ENCODE measurements at places on chromosomes 7 and 10. TPM values are rescaled to one million over a fixed set of nuclear protein-coding genes. Genes with fewer than 3 reads are reported as not detected.

- H3K36me3 ChIP-seq: no peaks in the 10 kb centered on the region
- no peak for DNase-seq
- H3K4me1 ChIP-seq: no peaks in the 10 kb centered on the region
- no peak overlapping the region for H3K4me3 ChIP-seq
- no peaks in the 10 kb centered on the region for H3K27me3 ChIP-seq
Observed at GRCh38 chr7:22487978-22488642, 11.9 kb downstream of the STEAP1B start.

- H3K27ac ChIP-seq: no peak overlapping the region
- H3K36me3 ChIP-seq: no peaks in the 10 kb centered on the region
- no peak for DNase-seq
- no peaks in the 10 kb centered on the region for H3K27me3 ChIP-seq
- H3K4me1 ChIP-seq: no peaks in the 10 kb centered on the region
- H3K4me3 ChIP-seq: no peak overlapping the region
Observed at GRCh38 chr10:64275001-64275400, 753.8 kb downstream of the REEP3 start.

GRCh38 chr7:82530361-82530760 lies 86.8 kb upstream of the CACNA2D1 start:
- no peaks in the 10 kb centered on the region for H3K36me3 ChIP-seq
- no peaks in the 10 kb centered on the region for H3K4me1 ChIP-seq
- H3K27me3 ChIP-seq: no peaks in the 10 kb centered on the region
- no peak overlapping the region for H3K4me3 ChIP-seq

GRCh38 chr7:41588341-41588740 lies 114.5 kb downstream of the INHBA start:
- no peaks in the 10 kb centered on the region for H3K4me1 ChIP-seq
- no peak for DNase-seq
- no peak overlapping the region for H3K27ac ChIP-seq
- no peaks in the 10 kb centered on the region for H3K36me3 ChIP-seq
- no peaks in the 10 kb centered on the region for H3K27me3 ChIP-seq
- no peak overlapping the region for H3K4me3 ChIP-seq

- H3K27me3 ChIP-seq: no peaks in the 10 kb centered on the region
- H3K27ac ChIP-seq: peak overlapping the region; percentile 25
- H3K36me3 ChIP-seq: no peaks in the 10 kb centered on the region
- H3K4me3 ChIP-seq: no peak overlapping the region
- no peaks in the 10 kb centered on the region for H3K4me1 ChIP-seq
Observed at GRCh38 chr10:44352316-44353127, 32.4 kb downstream of the CXCL12 start.

GRCh38 chr10:80579849-80580637 lies 42.3 kb downstream of the SH2D4B start:
- no peak overlapping the region for H3K4me3 ChIP-seq

DNA sequence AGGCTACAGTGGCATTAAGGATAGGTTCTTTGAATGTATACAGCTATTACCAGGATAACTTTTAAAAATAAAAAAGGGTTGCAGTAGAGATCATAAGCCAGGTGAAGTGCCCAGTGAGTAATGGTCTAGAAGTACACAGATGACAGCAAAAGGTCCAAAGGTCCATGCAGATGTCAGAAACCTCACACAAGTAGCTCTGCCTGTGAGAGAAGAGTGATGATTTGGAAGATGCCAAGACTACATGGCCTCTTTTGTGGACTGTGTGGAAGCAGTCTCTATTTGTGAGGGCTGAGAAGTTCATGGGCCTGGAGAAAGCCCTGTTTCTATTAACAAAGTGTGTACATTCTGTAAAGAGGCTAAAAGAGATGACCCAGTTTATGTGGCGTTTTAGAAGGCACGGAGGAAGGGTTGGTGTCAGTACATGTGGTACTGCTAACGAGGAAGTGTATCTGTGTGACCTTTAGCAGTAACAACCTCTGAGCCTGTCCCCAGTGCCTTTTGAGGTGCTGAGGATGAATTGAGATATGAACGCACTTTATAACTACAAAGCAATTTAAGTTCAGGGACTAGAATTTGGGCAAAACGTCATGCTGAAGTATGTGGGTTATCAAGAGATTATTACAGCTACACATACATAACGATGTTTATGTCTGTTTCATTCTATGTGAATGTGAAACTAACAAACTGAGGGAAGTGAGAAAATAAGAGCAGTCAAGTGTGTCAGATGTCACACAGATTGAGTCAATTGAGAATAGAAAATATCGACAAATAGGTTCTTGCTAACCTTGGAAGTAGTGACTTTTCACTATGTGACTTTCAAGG lies 7.6 kb downstream of the CYCS start:
- H3K4me3 ChIP-seq: no peak overlapping the region
- no peaks in the 10 kb centered on the region for H3K27me3 ChIP-seq
- no peak overlapping the region for H3K27ac ChIP-seq
- H3K4me1 ChIP-seq: no peaks in the 10 kb centered on the region
- H3K36me3 ChIP-seq: no peaks in the 10 kb centered on the region

DNA sequence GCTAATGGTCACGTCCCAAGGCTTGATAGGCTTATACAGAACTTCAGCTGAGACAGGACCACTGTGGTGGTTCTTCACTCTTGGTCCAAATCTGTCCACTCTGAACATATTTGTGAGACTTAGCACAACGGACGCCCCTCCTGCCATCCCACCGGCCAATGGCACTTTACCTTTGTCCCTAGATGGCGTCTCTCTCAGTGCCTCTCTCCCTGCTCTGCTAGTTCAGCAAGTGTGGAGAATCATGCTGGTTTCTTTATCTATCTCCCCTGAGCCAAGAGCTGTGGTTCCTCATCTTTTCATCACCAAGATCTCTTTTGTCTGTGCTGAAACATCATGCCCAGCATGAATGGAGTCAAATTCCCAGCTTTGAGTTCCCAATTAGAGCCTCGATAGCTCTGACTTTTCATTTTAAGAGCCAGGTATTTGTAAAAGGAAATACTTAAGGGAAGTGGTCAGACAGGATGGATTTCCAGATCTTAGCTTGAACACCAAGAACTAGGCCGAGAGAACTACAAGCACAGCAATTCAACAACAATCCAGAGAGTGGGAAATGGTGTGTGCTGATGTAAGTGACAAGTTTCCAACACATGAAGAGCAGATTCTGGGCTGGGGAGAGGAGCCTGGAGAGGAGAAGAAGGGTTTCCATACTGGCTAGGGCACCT lies 69.5 kb downstream of the ZNF800 start:
- H3K36me3 ChIP-seq: no peaks in the 10 kb centered on the region
- DNase-seq: no peak
- no peak overlapping the region for H3K4me3 ChIP-seq
- H3K27me3 ChIP-seq: no peaks in the 10 kb centered on the region
- no peaks in the 10 kb centered on the region for H3K4me1 ChIP-seq

GRCh38 chr10:83612050-83612449 lies 527.3 kb upstream of the GHITM start:
- H3K27me3 ChIP-seq: no peaks in the 10 kb centered on the region
- H3K4me3 ChIP-seq: no peak overlapping the region
- H3K36me3 ChIP-seq: no peaks in the 10 kb centered on the region
- H3K27ac ChIP-seq: no peak overlapping the region
- H3K4me1 ChIP-seq: no peaks in the 10 kb centered on the region

GRCh38 chr7:149414745-149415390 lies 46.0 kb downstream of the ZNF777 start:
- no peak overlapping the region for H3K27ac ChIP-seq
- no peaks in the 10 kb centered on the region for H3K36me3 ChIP-seq
- H3K4me1 ChIP-seq: no peaks in the 10 kb centered on the region
- DNase-seq: peak; percentile 50
- H3K27me3 ChIP-seq: no peaks in the 10 kb centered on the region

DNA sequence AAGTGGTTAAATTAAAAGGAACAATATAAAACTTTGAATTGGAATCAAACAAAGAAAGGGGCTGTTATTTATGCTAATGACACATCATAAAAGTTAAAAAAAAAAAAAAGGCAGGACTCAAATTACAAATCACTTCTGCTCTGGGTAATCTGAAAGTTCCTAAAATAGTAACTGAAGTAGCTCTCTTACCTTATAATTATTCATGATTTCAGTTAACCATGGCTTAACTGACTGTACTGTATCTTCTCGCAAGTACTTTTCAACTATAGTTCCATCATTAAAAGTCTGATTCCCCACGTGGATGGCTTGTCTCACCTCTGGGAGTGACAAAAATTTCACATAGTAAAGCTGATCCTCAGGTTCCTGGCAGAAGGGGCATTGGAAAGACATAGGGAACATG lies 82.5 kb downstream of the CPVL start:
- H3K27me3 ChIP-seq: no peaks in the 10 kb centered on the region
- H3K4me1 ChIP-seq: no peaks in the 10 kb centered on the region
- DNase-seq: no peak
- no peaks in the 10 kb centered on the region for H3K36me3 ChIP-seq
- H3K27ac ChIP-seq: no peak overlapping the region

- H3K4me3 ChIP-seq: no peak overlapping the region
- no peaks in the 10 kb centered on the region for H3K36me3 ChIP-seq
- no peaks in the 10 kb centered on the region for H3K4me1 ChIP-seq
- DNase-seq: no peak
- H3K27ac ChIP-seq: no peak overlapping the region
- no peaks in the 10 kb centered on the region for H3K27me3 ChIP-seq
Observed at GRCh38 chr7:1928645-1929348, 258.7 kb downstream of the ELFN1 start.

GRCh38 chr7:151099486-151100211 lies 13.4 kb downstream of the AGAP3 start:
- H3K36me3 ChIP-seq: no peaks in the 10 kb centered on the region
- H3K4me3 ChIP-seq: no peak overlapping the region
- H3K27me3 ChIP-seq: no peaks in the 10 kb centered on the region
- no peak overlapping the region for H3K27ac ChIP-seq

DNA sequence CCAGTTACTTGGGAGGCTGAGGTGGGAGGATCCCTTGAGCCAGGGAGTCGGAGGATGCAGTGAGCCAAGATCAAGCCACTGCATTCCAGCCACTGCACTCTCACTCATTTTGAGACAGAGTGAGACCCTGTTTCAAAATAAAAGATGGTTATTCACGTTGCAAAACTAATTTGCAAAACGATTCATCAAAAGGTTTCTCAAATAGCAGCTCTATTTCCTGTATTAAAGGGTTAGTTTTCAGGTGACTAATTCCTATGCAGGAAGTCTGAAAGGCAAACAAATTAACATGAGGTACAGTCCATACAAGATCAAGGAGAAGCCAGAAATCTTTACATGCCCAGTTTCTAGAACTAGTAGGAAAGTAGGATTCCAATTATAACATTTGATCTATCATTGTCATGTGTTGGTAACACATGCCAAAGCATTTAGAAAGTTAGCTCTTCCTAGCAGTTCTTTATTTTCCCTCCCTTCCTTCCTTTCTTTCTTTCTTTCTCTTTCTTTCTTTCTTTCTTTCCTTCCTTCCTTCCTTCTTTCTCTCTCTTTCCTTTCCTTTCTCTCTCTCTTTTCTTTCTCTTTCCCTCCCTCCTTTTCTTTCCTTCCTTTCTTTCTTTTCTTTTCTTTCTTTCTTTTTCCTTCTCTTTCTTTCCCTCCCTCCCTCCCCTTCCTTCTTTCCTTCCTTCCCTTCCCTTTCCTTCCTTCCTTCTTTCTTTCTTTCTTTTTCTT lies 49.3 kb downstream of the DENND2A start:
- H3K4me3 ChIP-seq: no peak overlapping the region
- H3K27ac ChIP-seq: no peak overlapping the region
- DNase-seq: no peak
- H3K27me3 ChIP-seq: no peaks in the 10 kb centered on the region

DNA sequence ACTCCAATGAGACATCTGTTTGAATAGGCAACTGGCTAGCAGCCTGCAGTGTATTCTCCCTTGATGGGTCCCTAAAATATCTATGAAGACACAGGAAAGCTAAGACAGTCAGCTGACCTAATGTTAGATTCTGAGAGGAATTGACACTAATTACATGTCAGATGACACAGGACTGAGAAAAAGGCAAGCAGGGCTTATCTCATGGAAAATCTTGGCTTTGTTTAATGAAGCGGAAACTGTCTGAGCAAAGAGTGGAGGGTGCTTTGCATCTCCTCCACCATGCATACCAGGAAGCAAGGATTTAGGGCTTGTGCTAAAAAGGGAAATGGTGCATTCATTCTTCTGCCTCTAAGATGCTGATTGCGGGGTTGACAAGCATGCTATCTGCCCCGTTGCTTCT lies 135.5 kb upstream of the GLI3 start:
- no peaks in the 10 kb centered on the region for H3K36me3 ChIP-seq
- H3K4me3 ChIP-seq: no peak overlapping the region
- H3K4me1 ChIP-seq: no peaks in the 10 kb centered on the region
- no peak overlapping the region for H3K27ac ChIP-seq

DNA sequence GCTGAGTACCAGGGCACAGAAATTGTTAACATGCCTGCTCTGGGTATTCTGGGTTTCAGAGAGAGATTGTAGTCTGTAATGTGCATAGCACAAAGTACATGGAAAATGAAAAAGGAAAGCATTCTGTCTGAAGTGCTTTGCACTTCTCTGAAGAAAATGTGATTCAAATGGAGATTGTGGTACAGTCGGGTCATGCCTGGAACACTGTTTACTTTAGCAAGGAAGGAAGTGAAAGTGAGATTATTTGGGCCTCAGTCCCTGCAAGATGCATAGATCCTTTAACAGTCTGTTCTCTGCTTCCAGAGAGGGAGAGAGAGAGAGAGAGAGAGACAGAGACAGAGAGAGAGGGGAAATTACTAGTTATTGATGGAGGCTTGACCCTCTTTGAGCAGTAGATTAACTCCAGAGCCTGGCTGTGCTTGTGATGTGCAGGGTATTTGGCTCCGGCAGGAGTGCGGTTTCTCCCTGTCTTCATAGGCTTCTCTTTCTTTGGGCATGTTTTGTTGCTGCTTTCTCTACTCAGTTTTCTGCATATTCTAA lies 5.4 kb downstream of the VWC2 start:
- H3K4me3 ChIP-seq: no peak overlapping the region
- no peaks in the 10 kb centered on the region for H3K36me3 ChIP-seq
- DNase-seq: no peak

- no peak overlapping the region for H3K4me3 ChIP-seq
- no peaks in the 10 kb centered on the region for H3K36me3 ChIP-seq
- no peaks in the 10 kb centered on the region for H3K4me1 ChIP-seq
Observed at GRCh38 chr10:19800161-19800560, 16.1 kb upstream of the PLXDC2 start.

GRCh38 chr7:128176696-128177095 lies 64.4 kb upstream of the LEP start:
- H3K4me3 ChIP-seq: no peak overlapping the region
- DNase-seq: no peak
- H3K4me1 ChIP-seq: no peaks in the 10 kb centered on the region
- no peaks in the 10 kb centered on the region for H3K27me3 ChIP-seq

TEX36 gene
- 0.49 TPM for total RNA-seq

C10orf90 gene
- not detected for total RNA-seq

SEMA4G gene
- 10.3 TPM for total RNA-seq

TPK1 gene
- total RNA-seq: 178 TPM

INMT gene
- 28.2 TPM for total RNA-seq

FAM241B gene
- total RNA-seq: 5.4 TPM

PDK4 gene
- total RNA-seq: 133 TPM

MSMB gene
- not detected for total RNA-seq

AKR1D1 gene
- total RNA-seq: not detected

UBTD1 gene
- total RNA-seq: 6.9 TPM

AOC1 gene
- 0.26 TPM for total RNA-seq

LAMB4 gene
- 0.90 TPM for total RNA-seq

PRTFDC1 gene
- total RNA-seq: 31.2 TPM

ZNF467 gene
- total RNA-seq: 5.2 TPM

Measured in uterus (tissue), 4 donors.